ENCODE measurements at places on chromosomes 12 and 14. TPM values are rescaled to one million over a fixed set of nuclear protein-coding genes. Genes with fewer than 3 reads are reported as not detected.

The ASB8 gene
- 33.3 TPM for total RNA-seq

The GPR65 gene
- total RNA-seq = 1.5 TPM

The MYO1A gene
- 0.12 TPM for total RNA-seq

The GARIN6 gene
- total RNA-seq = not detected
